ENCODE measurements at places on chromosomes 3 and 15.
A peak's percentile ranks its signal among the peaks of the same experiment; 100 is the strongest.

- DNase-seq: no peak
Observed at GRCh38 chr3:36969540-36970432, 23.1 kb downstream of the EPM2AIP1 start.

- no peak for DNase-seq
Observed at GRCh38 chr3:12054245-12054644, 50.1 kb downstream of the SYN2 start.

- no peak for DNase-seq
Observed at GRCh38 chr15:81261172-81261811, 62.6 kb downstream of the STARD5 start.

GRCh38 chr15:28942046-28942445 is 56.3 kb downstream of the APBA2 start:
- no peak for DNase-seq

DNA sequence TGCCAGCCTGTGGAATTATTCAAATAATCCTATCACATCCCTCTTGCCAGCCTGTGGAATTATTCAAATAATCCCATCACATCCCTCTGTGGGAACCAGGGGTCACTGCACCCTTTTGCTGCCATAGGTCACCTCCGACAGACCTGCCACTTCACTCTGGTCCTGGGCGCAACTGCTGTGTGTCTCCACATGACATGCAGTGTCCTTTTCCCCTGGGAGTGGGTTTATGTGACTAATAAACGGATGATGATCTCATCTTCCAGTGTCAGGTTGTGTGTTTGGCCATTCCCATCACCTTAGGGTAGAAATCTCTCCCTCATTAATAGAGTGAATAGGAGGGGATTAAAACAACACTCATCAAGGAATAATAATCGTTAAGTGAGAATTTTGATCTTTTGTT is 603.6 kb upstream of the NR2F2 start:
- no peak for DNase-seq

DNA sequence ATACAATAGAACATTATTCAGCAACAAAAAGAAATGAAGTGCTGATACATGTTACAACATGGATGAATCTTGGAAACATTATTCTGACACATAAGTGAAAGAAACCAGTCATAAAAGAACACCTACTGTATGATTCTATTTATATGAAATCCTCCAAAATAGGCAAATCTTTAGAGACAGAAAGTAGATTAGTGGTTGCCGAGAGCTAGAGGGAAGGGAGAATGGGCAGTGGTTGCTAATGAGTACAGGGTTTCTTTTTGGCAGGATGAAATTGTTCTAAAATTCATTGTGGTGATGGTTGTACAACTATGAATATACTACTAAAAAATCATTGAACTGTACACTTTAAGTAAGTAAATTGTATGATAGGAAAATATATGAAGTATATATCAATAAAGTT is 6.3 kb upstream of the LRRC58 start:
- DNase-seq: no peak

GRCh38 chr3:194137008-194137505 is 1.1 kb downstream of the HES1 start:
- peak; percentile 38 for DNase-seq

DNA sequence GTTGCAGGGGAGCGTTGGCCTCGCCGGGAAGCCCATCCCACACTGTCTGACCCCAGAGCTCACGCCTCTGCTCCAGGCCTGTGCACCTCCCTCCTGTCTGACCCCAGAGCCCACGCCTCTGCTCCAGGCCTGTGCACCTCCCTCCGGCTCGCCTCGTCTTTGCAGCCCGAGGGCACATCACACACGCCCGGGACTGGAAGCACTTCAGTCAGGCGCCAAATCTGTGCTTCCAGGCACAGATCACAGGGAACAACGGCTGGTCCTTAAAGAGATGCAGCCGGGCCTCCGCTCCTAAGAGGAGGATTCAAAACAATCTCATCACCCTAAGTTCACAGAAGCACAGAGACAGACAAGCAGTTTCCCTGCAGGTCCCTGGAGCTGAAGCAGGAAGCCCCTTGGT is 103.0 kb upstream of the RPL32 start:
- DNase-seq: no peak

DNA sequence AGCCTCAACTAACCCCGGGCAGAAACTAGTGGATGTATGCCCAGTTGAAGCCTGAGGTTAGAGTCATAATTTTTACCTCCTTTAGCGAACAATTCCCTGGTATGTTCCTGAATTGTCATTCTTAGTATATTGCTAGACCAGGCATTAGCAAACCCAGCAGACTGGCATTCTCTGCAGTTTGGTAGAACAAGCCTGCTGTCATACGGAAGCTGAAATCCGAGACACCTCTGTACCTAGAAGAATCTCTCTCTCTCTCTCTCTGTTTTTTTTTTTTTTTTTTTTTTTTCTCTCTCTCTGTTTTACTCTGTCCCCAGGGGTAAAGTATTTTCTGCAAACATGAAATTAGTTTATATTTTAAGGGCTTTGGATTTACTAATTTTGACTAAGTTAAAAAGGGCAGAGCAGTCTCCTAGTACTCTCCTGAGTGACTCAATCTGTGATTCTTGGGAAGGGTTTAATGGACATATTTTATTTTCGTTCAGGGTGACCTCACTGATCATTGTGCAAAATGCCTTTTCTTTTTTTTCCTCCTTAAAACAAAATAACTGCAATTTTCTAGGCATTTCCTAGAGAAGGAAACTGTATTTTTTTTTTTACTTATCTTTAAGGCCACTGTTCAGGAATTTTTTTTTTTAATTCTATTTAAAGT is 133.6 kb upstream of the ICE2 start:
- no peak for DNase-seq

- DNase-seq: no peak
Observed at GRCh38 chr3:42176242-42177034, 85.3 kb downstream of the TRAK1 start.

GRCh38 chr15:40063563-40064011 is 24.6 kb upstream of the SRP14 start:
- no peak for DNase-seq

GRCh38 chr3:11400213-11400612 is 128.0 kb downstream of the ATG7 start:
- no peak for DNase-seq

- DNase-seq: no peak
Observed at GRCh38 chr3:52521488-52521824, 12.2 kb downstream of the NT5DC2 start.

GRCh38 chr3:3184876-3185275 is 5.4 kb upstream of the CRBN start:
- DNase-seq: no peak

DNA sequence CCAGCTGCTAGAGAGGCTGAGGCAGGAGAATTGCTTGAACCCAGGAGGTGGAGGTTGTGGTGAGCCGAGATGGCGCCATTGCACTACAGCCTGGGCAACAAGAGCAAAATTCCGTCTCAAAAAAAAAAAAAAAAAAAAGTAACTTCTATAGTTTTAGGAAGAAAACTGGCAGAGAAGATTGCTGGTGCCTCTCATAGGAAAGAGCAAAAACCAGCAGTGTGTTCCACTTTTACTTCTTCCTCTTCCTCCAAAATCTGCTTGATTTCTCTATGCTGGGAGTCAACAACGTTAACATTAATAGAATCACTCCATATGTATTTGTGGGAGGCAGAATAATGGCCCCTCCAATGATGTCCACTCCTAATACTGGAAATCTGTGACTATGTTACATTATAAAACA is 12.5 kb upstream of the NR1D2 start:
- no peak for DNase-seq

GRCh38 chr3:34858067-34858660 is 781.2 kb upstream of the ARPP21 start:
- no peak for DNase-seq

DNA sequence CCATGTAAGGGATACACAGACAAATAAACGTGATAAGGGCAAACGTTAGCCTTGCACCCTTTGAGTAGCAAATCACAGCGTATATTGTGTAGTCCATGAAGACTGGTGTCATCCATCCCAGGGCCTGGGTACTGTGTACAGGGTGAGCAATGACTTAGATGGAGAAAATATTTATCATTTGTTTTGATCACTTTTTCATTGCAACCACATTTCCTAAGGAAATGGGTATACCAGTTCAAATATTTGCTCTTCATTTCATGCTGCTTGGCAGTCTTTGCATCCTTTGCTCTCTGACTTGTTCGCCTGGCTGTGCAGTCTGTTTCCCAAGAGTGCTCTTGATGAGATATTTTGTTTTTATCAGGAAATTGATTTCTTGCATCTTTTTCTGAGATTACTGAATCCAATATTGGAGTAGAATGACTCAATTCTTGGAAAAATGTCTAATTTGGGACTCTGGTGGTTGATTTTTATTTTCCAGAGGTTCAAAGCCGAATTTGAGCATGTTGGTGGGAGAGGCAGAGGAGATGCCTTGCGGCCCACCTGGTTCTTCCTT is 424.6 kb upstream of the SEMA6D start:
- no peak for DNase-seq

DNA sequence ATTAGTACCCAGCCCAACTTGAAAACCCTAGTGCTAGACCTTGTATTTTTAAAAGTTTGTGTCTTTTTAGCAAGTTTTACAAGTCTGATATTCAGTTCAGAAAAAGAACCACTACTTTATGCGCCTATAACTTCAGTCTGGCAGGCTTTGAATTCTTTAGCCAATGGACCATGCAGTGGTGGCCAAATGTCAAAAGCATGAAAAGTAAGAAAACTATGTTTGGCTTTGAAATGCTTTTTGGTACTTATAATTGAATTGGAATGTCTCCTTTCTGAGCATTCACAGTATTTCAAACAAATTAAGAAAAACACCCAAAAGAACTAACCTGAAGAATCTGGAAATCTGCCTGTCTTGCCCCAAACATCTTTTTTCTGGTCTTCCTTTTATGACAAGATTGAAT is 12.8 kb downstream of the WDR48 start:
- DNase-seq: no peak

- peak; percentile 26 for DNase-seq
Observed at GRCh38 chr3:21942328-21942727, 191.3 kb upstream of the ZNF385D start.

DNA sequence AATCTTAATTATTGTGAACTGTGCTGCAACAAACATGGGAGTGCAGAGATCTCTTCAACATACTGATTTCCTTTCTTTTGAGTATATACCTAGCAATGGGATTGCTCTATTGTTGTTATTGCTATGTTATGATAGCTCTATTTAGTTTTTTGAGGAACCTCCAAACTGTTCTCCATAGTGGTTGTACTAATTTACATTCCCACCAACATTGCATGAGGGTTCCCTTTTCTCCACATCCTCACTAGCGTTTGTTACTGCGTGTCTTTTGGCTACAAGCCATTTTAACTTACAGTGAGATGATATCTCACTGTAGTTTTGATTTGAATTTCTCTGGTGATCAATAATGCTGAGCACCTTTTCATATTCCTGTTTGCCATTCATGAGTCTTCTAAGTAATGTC is 45.5 kb upstream of the TNFSF10 start:
- DNase-seq: no peak

- DNase-seq: no peak
Observed at GRCh38 chr3:117304681-117305080, 595.1 kb downstream of the TUSC7 start.

DNA sequence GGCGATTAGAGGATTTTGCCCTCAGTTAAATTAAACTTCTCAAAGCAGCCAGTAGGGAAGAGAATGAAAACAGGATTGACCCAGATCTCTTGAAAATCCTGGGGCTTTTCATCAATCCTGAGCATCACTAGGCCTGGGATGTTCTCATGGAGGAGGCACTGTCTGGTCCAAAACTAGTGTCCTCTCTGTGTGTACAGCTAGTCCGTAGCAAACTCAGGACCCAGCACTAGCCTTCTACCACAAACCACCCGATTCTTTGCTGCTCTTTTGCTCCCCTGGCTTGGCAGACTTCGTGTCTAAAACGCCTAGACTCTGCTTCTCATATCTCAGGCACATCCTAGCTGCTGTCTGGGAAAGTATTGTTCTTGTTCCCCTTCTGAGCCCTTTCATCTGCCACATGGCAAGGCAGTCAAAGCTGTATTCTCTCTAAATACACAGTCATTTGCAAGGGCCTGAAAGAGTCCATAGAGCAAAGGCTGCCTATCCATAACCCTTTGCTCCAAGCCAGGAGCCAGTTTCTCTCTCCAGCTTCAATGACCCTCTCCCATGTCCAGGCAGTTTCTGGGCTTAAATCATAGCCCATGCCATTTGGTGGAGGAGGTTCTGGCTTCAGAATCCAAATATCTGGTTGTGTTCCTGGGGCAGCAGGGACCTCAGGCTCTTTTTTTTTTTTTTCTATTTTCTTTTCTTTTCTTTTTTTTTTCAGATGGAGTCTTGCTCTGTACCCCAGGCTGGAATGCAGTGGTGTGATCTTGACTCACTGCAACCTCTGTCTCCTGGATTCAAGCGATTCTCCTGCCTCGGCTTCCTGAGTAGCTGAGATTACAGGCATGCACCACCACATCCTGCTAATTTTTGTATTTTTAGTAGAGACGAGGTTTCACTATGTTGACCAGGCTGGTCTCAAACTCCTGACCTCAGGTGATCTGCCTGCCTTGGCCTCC is 52.4 kb downstream of the CDC25A start:
- DNase-seq: no peak

DNA sequence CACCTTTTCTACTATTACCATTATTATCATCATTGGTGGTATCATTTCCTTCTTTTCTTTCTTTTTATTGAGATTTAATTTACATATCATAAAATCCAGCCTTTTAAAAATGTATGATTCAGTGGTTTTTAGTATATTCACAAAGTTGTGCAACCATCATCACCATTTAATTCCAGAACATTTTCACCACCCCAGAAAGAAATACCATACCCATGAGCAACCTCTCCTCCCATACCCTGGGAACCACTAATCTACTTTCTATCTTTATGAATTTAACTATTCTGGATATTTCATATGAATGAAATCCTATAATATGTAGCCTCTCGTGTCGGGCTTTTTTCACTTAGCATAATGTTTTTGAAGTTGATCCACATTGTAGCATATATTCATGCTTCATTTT is 29.1 kb downstream of the AAGAB start:
- no peak for DNase-seq

DNA sequence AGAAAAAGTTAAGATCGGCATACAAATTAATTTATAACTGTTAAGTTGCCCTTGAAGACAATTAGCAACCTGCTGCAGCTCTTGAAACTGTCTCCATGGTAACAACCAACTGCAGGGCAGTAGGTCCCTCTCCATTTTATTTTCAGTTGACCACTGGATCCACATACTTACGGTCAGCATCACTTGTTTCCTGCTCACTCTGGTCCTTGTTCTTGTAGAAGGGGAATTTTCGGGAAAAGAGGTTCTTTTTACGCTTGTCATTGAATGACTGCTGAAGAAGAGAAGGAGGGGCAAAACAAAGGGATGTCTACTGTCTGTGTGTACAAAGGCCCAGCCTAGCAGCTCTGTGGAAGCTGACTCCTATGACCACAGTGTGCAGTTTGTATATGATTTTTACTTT is 46.8 kb upstream of the MELTF start:
- DNase-seq: no peak

- DNase-seq: no peak
Observed at GRCh38 chr3:123449102-123449996, 459 bp upstream of the ADCY5 start.

DNA sequence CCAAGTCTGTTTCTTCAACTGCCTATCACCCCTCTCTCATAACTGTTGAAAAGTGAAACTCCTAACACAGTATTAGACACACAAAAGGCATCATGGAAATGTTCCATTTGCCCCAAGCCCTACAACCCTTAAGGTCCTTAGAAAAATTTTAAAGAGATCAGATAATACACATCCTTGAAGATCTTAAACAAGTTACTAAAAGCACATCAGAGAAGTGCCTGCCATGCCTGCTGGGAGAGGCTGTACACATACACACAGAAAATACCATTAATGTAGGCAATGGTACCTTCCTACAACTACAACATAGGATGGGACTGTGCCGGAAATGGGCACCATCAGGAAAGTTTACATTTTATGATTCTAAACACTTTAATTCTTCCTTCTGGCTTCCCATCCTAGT is 3.3 kb downstream of the ADAM10 start:
- no peak for DNase-seq

- no peak for DNase-seq
Observed at GRCh38 chr3:124587053-124587408, 143.2 kb upstream of the UMPS start.

Data from AG04450 (cell line).